ENCODE measurements at places on chromosomes 12 and 14. TPM values are rescaled to one million over a fixed set of nuclear protein-coding genes. Genes with fewer than 3 reads are reported as not detected.

- no peak for DNase-seq
Observed at GRCh38 chr12:52254180-52254964, 20.1 kb upstream of the KRT86 start.

GRCh38 chr14:28813810-28814209 lies 47.2 kb downstream of the FOXG1 start:
- no peak for DNase-seq

- DNase-seq = no peak
Observed at GRCh38 chr14:103427485-103428443, 42.5 kb downstream of the MARK3 start.

DNA sequence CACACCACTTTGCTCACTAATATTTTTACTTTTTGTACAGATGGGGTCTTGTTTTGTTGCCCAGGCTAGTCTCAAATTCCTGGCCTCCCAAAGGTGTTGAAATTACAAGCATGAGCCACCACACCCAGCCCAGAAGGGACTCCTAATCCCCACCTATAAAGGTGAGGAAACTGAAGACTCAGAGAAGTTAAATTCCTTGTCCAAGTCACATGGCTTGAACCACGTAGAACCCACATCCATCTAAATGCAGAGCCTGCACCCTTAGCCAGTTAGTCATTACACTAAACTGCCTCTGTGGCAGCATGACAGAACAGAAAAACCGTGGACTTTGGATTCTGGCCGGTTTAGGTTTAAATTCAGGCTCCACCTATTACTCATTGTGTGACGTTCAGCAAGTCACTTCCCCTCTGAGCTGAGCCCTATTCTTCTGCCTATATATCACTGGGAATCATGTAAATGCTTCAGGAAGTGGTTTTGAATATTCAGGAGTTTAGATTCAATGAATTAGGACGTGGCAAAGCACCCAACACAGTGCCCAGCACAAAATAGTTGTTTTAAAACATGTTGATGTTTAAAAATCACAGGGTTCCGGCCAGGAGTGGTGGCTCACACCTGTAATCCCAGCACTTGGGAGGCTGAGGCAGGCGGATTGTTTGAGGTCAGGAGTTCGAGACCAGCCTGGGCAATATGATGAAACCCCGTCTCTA lies 3.0 kb upstream of the CORO1C start:
- DNase-seq = no peak

DNA sequence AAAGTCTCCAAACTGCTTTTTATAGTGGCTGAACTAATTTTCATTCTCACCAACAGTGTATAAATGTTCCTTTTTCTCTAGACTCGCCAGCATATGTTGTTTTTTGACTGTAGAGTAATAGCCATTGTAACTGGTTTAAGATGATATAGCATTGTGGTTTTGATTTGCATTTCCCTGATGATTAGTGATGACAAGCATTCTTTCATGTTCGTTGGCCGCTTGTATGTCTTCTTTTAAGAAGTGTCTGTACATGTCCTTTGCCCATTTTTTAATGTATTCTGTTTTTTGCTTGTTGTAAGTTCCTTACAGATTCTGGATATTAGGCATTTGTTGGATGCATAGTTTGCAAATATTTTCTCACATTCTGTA lies 404.9 kb downstream of the FLRT2 start:
- no peak for DNase-seq

GRCh38 chr14:72856530-72857266 lies 37.2 kb downstream of the DPF3 start:
- no peak for DNase-seq

DNA sequence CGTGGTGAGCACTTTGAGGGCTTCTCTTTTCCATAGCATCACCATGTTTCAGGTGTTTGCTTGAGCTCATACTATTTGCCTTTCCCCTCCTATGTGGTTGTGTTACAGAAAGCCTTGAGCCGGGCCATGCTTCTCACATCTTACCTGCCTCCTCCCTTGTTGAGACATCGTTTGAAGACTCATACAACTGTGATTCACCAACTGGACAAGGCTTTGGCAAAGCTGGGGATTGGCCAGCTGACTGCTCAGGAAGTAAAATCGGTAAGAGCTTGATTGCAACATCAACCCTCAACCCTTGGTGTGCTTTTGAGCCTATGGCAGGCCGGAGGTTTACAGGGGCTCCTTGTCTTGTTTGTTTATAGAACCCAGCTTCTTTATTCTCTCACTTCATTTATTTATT lies 8.1 kb downstream of the LETMD1 start:
- no peak for DNase-seq

GRCh38 chr12:82458101-82458500 lies 99.8 kb downstream of the METTL25 start:
- DNase-seq = no peak

DNA sequence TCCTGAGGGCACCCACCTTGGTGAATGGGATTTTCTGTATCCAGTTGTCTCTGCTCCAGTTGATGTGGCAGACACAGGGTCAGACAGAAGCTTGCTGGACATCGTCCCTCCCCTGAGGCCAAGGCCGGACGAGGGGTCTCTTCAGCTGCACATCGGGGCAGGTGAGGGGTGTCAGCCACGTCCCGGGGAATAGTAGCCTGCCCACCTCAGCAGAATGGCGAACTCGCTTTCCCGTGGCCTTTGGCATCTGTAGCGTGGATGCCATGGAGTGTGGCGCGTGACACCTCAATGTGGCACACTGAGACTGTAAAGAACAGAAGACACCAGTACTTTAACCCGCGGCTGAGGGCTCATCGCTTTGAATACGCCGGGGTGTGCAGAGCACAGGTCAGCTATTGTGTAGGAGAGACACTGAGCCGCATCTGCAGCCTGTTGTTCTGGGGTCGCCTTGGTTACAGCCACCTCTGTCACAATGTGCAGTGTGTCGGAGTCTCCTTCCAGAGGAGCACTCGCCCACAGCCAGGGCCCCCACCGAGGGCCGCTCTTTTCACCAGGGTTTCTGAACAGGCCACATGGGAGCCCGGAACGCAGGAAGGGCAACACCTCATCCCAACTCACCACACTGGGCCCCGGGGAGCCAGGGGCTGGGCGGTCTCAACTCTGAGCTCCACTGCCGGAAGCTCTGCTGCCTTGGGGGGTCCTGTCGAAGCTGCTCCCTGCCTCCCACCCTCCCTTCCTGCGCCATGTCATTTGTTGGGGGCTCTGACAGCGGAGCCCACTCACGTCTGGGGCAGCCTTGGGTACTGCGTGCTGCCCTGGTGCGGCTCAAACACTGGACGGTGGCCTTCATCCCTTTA lies 77.0 kb downstream of the ADGRD1 start:
- no peak for DNase-seq

- no peak for DNase-seq
Observed at GRCh38 chr12:25388183-25388582, 137.5 kb upstream of the KRAS start.

- no peak for DNase-seq
Observed at GRCh38 chr12:101992091-101992490, 69.7 kb downstream of the WASHC3 start.

GRCh38 chr14:74326369-74327152 lies 21.7 kb upstream of the VRTN start:
- no peak for DNase-seq

- peak; percentile 21 for DNase-seq
Observed at GRCh38 chr14:102593061-102593824, 794 bp downstream of the RCOR1 start.

GRCh38 chr14:76780875-76781647 lies 19.8 kb downstream of the VASH1 start:
- DNase-seq = peak; percentile 37

Gene RASSF8
- total RNA-seq = 33.8 TPM

Gene IL31
- total RNA-seq = not detected

Gene HSPB8
- 1.3 TPM for total RNA-seq

Gene ASCL1
- 14.0 TPM for total RNA-seq

Gene IL22
- total RNA-seq = 0.82 TPM

Data from cerebellum (tissue), 4 donors.